Osteoblast (primary cell): ENCODE measurements at places on chromosomes 6 and 20.

DNA sequence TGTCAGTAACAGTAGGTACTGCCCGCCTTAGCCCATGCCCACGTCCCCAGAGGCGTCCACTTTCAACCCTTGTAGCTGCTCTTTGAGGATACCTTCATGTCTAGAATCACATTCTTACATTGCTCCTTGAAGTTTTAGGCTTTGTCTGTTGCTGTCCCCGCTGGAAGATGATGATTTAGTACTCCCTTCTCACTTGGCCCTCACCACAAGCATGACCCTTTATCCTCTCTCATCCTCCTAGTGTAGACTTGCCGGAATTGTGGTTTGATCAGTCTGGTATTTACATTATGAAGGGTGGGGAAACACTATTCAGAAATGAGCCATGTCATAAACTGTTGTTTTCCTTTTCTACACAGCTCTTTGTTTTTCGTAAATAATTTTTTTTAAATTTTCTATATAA, 87.4 kb downstream of the ARID1B start:
- DNase-seq: no peak

DNA sequence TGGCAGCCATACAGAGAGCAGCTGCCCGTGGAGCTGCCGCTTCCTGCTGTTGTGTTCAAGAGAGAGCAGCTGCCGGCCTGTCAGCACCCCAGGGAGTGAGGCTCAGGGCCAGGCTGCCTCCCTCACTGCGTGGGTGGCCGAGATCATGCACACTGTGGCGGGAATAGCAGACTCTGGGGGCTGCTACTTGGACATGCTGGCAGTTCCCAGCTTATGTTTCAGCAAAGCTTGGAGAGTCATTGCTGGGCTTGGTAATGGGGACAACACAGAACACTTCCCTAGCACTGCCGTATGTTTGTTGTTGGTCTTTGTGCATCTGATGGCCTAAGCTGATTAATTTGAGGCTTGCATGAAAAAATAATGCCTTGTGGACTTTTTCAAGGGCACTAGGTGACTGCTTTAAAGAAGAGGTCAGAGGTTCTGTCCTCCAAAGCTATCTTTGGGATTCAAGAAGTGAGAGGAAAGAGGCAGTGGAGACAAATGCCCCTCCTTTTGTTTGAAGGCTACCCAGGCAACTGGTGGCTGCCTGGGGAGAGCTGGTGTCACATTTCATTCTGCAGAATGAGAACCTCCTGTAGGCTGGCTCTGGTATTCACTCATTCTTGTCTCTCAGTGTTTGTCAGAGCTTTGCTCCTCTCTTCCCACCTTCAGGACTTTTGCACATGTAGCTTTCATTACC, 18.8 kb downstream of the MRAP2 start:
- DNase-seq: peak; percentile 90

- DNase-seq: no peak
These were observed 35.5 kb downstream of the ISM1 start for GRCh38 chr20:13256606-13257005.

GRCh38 chr6:71388856-71389527, 100.4 kb downstream of the OGFRL1 start:
- DNase-seq: no peak

DNA sequence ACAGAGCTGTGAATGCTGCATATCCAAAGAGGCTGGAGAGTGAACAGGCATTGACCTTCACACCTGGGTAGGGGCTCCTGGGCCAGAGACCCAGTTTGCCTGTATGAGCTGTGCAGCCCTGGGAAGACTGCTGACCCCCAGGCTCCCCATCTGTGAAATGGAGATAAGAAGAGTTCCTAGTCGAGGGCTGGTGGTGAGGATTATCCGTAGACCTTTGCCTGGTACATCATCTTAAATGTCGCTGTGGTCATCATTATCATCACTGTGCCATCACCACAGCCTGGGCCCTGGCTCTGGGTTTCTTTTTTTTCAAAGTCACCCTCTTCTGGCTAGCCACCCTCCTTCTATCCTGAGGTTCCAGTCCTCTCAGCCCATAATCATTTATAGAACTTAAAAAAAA, 12.0 kb downstream of the AGPAT4 start:
- no peak for DNase-seq

- no peak for DNase-seq
These were observed 375.7 kb upstream of the MARCKS start for GRCh38 chr6:113481458-113481857.

- DNase-seq: no peak
These were observed 21.3 kb upstream of the BEND6 start for GRCh38 chr6:56933650-56934049.

GRCh38 chr6:147710890-147711289, 202.4 kb downstream of the SAMD5 start:
- no peak for DNase-seq

DNA sequence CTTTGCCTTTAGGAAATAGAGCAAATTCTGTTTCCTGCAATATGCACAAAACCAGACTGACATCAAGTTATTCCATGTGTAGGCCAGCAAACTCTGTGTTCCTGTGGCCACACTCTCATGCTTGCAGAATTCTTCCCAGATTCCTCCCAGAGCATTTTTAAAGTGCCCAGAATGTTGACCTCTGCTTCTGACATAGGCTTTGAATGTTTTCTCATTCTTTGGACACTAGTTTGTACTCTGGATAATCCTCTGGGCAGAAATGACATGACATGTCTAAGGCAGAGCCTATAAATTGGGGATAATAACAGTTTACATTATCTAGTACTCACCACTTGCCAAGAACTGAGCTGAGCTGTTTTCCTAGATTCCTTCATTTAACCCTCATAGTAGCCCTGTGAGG, 9.2 kb upstream of the EFHC1 start:
- DNase-seq: no peak

DNA sequence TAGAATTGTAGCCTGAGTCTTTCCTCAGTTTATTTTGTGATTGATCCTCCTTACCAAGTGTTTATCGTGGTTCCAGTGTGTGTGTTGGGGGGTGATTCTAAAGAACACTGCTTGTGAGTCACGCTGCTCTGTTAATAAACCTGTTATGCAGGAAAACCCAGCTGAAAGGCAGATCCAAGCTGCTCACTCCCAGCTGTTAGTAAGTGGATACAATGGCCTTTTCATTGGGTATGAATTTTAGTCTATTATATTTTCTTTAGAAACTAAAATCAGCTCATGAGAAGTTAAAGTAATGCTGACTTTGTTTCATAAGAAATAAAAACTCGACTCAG, 12.2 kb upstream of the DSTN start:
- DNase-seq: peak; percentile 60

- DNase-seq: no peak
These were observed 81.1 kb upstream of the RALGAPA2 start for GRCh38 chr20:20793591-20793990.

- DNase-seq: no peak
These were observed 14.0 kb downstream of the TRDN start for GRCh38 chr6:123622780-123623179.

DNA sequence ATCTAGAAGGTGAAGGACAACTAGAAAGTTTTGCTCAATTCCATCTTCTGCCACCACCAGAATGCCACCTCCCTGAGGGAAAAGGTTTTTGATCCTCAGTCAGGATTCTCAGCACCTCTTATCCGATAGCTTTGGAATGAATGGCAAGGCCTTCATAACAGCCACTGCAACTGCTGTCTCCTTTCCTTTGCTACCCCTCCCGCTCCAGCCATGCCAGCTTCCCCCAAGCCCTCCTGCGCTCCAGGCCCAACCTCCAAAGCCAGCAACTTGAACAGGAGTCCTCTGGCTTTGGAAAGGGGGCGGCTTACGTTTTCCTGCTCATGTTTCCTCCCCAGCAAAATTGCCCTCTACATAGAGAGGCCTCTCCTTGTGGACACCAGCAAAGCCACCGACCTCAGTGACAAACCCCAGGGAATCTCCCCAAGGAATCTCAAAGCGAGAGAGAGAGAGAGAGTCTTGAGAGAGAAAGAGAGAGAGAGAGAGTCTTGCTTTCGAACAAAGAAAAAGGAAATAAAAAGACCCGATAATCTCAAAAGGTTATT, 420 bp upstream of the BTN2A1 start:
- no peak for DNase-seq

DNA sequence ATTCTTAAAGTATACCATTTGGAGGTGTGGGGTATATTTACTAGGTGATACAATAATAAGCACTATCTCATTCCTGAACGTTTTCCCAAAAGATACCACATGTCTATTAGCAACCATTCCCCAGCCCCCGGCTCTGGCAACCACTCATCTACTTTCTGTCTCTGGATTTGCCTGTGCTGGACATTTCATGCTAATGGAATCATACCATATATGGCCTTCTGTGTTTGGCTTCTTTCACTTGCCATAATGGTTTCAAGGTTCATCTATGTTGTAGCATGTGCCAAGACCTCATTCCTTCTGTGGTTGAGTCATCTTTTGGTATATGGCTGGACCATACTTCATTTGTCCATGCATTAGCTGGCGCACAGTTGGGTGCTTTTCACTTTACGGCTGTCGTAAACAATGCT, 39.7 kb downstream of the BCAS4 start:
- DNase-seq: peak; percentile 63

DNA sequence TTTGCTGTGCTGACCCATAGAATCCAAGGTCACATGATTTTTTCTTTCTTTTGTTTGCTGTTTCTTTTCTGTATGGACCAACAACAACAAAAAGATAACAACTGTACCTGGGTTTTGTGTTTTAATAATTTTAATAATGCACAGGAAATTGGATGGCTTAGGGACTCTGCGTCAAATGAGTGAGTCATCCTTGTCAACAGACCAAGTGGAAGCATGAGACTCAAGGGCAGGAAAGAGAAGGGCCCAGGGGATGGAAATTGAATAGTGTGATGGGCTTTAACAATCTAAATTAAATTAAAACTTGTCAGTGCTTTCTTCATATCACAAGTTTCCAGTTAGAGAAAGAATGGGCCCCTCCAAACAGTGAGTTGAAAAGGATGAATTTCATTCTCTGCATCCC, 413.0 kb downstream of the PREX1 start:
- DNase-seq: no peak

DNA sequence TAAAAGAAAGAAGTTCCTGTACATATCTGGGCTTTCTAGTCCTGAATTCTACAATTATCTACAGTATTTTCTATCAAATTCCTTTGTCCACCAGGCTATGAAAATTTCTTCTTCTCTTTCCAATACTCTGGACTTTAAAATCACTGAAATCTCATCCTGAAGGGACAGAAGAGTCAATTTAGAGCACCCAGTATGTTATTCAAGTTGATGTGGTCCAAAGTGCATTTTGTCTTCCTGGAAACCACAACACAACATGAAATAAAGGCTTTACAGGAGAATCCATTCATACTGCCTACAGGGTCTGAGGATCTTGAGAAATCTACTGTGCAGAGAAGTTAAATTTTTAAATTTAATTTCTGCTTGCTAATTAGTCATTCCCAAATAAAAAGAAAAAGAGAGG, 94.9 kb upstream of the ADGRF1 start:
- DNase-seq: no peak
